ENCODE measurements at places on chromosomes 7 and 10.

DNA sequence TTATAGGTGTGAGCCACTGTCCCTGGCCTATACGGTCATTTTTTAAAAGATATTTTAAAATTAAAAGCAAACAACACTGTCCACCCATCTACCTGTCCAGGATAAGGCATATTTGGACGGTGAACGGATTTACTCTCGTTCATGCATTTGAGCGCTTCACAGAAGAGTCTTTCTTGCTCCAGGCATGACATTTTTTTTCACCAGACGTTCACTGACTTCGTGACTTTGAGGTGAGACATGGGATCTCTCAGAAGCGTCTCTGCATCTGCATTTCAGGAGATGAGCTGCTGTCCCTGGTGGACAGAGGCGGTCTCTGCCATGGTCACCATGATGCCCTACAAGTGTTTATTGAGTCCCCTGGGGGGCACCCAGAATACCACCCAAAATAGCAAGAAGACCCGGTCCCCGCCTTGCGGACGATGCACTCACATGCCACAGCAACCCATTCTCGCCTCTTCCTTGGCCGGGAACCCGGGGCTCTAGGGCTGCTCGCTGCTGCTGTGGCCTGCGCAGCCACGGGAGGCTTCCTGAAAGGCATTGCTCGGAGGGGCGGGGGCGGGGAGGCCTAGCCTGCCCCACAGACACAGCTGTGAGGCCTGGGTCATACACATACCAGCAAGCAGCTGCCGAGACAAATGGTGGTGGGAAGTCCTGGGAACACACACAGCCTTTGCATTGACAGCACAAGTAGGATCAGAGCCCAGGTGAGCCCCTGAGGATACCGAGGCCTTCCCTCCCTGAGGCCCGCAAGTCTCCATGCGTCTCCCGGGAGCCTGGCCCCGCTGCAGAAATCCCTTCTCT is 84.4 kb downstream of the RGS10 start:
- peaks cover 4% of the 10 kb centered on the region for H3K4me1 ChIP-seq
- peaks cover 13% of the 10 kb centered on the region for H3K27me3 ChIP-seq
- peaks cover 11% of the 10 kb centered on the region for H3K36me3 ChIP-seq
- peak overlapping the region; percentile 59 for H3K27ac ChIP-seq
- H3K4me3 ChIP-seq: no peak overlapping the region

GRCh38 chr10:59843748-59844147 is 62.6 kb downstream of the CCDC6 start:
- H3K36me3 ChIP-seq: peaks cover 41% of the 10 kb centered on the region
- peaks cover 16% of the 10 kb centered on the region for H3K4me1 ChIP-seq
- H3K4me3 ChIP-seq: no peak overlapping the region
- DNase-seq: no peak

GRCh38 chr7:68207676-68208075 is 1211.0 kb downstream of the TYW1 start:
- DNase-seq: no peak
- H3K27ac ChIP-seq: no peak overlapping the region
- no peaks in the 10 kb centered on the region for H3K36me3 ChIP-seq
- no peaks in the 10 kb centered on the region for H3K27me3 ChIP-seq
- H3K4me1 ChIP-seq: no peaks in the 10 kb centered on the region

DNA sequence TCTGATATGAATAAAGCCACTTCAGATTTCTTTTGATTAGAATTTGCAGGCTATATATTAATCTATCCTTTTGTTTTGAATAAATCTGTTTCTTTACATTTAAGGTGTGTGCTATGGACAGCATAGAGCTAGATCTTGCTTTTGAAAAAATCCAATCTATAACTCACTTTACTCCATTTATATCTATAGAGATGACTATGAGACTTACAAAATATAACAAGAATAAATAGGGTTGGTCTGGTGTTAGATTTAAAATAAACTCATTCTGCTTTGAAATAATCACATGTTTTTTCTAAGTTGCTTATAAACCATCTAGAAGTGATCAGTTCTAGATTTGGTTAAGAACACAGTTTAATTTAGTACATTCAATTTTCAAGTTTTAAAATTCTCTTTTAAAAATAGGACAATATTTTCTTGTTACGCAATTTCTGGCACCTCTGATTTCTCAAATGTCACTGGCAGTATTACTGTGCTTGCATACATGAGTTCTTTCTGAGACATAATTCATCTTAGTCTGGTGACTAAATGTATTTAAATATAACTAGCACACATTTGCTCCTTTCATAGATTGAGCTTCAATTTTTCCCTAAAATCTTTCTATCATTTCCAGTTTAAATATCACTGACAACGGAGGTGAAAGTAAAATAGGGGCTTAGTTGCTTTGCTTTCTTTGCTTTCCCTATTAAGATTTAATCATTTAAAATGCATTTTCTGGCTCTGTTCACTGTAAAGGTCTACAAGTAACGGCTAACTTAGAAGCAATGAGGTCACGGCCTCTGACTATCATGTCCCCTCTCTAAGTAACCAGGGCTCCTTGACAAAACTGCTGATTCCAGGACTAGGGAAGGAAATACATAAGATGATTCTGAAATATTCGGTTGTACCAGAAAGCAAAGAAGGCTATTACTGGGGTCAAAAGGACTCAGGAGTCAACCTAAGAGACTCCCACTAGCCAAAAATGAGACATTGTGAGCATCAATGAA is 89.3 kb downstream of the ICA1 start:
- peaks cover 29% of the 10 kb centered on the region for H3K4me1 ChIP-seq
- no peak for DNase-seq
- no peak overlapping the region for H3K27ac ChIP-seq
- H3K27me3 ChIP-seq: no peaks in the 10 kb centered on the region
- H3K36me3 ChIP-seq: peaks cover 9% of the 10 kb centered on the region
- H3K4me3 ChIP-seq: no peak overlapping the region

GRCh38 chr10:79923669-79924068 is 25.2 kb downstream of the SFTPD start:
- H3K4me1 ChIP-seq: peaks cover 2% of the 10 kb centered on the region
- H3K36me3 ChIP-seq: no peaks in the 10 kb centered on the region
- no peaks in the 10 kb centered on the region for H3K27me3 ChIP-seq
- H3K27ac ChIP-seq: no peak overlapping the region
- DNase-seq: no peak

DNA sequence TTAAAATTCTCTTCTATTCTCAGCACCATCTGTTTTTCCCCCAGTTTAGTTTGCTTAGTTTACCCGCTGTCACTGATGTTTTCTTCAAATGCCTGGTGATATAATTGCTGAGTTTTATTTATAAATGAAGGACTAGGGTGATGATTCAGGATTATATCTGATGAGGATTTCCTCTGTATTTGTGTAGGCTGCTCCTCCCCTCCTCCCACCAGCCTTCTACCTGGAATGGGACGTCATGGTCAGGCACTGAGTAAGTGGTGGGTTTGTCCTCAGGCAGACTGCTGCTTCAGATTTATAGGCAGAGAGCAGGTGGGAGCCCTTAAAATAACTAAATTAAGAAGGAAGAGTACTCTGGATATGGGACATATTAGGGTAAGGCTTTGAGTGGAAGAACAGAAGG is 35.8 kb downstream of the PALS2 start:
- no peaks in the 10 kb centered on the region for H3K36me3 ChIP-seq
- DNase-seq: no peak
- no peak overlapping the region for H3K27ac ChIP-seq
- H3K4me3 ChIP-seq: no peak overlapping the region
- no peaks in the 10 kb centered on the region for H3K27me3 ChIP-seq

- no peaks in the 10 kb centered on the region for H3K27me3 ChIP-seq
- DNase-seq: no peak
- H3K36me3 ChIP-seq: no peaks in the 10 kb centered on the region
- H3K4me3 ChIP-seq: no peak overlapping the region
- no peaks in the 10 kb centered on the region for H3K4me1 ChIP-seq
- H3K27ac ChIP-seq: no peak overlapping the region
Measured at GRCh38 chr7:153399554-153399940, 640.0 kb downstream of the ACTR3B start.

DNA sequence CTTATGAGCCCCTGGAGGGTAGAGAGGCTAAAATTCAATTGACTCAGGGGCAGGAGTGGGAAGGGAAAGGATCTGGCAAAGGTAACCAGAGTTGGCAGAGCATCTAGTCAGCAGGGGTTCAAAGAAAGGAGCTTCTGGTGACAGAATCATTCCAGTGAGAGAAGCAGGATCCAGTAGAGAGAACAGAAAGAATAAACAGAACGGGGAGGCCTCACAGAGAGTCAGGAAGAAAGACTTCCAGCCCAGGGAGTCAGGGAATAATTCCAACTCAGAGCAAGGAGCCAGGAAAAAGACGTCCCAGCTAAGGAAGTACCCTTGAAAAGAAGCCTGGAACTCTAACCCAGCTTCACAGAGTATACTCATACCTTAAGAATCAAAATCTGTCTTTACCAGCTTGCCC is 66.6 kb upstream of the CPXM2 start:
- peaks cover 10% of the 10 kb centered on the region for H3K27me3 ChIP-seq
- no peak for DNase-seq

GRCh38 chr7:94453898-94454297 is 55.7 kb upstream of the CASD1 start:
- peaks cover 33% of the 10 kb centered on the region for H3K27me3 ChIP-seq
- no peaks in the 10 kb centered on the region for H3K36me3 ChIP-seq
- no peak overlapping the region for H3K4me3 ChIP-seq

DNA sequence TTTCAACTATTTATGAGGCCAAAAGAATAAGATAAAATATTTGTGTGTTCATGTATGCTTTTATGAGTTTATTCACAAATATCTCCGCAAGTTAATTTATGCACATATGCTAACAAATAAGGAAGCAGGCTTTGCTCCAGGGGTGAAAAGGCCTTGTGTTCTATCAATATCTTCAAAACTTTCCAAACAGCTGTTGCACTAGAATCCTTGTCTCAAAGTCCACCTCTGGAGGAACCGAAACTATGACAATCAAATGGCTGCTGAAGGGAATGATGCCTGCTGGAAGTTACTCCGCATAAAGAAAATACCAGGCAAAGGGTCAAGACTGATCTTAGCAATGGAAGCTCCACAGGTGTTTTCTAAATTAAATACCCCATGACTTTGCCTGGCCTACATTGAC is 145.0 kb upstream of the GHITM start:
- no peaks in the 10 kb centered on the region for H3K36me3 ChIP-seq
- H3K4me1 ChIP-seq: peaks cover 2% of the 10 kb centered on the region
- H3K4me3 ChIP-seq: no peak overlapping the region
- DNase-seq: no peak
- no peak overlapping the region for H3K27ac ChIP-seq

GRCh38 chr7:143953421-143953820 is 1.2 kb upstream of the OR2F1 start:
- H3K4me1 ChIP-seq: no peaks in the 10 kb centered on the region
- no peak overlapping the region for H3K27ac ChIP-seq
- H3K4me3 ChIP-seq: no peak overlapping the region
- no peak for DNase-seq

DNA sequence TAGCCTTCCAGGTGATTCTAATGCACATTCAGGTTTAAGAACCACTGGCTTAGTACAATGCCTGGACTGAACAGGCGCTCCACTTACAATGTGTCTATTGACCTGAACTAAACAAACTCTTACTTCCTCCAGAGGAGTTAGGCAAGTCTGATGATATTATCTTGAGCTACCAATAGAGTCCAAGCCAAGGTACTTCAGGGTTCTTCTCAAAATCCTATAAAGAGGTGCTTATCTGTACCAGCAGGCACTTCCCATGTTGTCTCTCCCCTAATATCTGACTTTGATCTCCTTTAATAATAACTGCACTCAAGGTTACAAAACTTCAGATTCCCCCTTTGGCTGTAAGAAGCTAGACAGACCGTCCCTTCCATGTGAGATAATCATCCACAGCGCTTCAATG is 157.0 kb upstream of the SVIL start:
- H3K36me3 ChIP-seq: no peaks in the 10 kb centered on the region
- peaks cover 23% of the 10 kb centered on the region for H3K27me3 ChIP-seq
- no peak overlapping the region for H3K4me3 ChIP-seq
- no peak overlapping the region for H3K27ac ChIP-seq

All from effector memory CD8-positive, alpha-beta T cell (primary cell).